Iris pigment epithelial cell (primary cell): ENCODE measurements at places on chromosomes 13 and 19.
A peak's percentile ranks its signal among the peaks of the same experiment; 100 is the strongest.

DNA sequence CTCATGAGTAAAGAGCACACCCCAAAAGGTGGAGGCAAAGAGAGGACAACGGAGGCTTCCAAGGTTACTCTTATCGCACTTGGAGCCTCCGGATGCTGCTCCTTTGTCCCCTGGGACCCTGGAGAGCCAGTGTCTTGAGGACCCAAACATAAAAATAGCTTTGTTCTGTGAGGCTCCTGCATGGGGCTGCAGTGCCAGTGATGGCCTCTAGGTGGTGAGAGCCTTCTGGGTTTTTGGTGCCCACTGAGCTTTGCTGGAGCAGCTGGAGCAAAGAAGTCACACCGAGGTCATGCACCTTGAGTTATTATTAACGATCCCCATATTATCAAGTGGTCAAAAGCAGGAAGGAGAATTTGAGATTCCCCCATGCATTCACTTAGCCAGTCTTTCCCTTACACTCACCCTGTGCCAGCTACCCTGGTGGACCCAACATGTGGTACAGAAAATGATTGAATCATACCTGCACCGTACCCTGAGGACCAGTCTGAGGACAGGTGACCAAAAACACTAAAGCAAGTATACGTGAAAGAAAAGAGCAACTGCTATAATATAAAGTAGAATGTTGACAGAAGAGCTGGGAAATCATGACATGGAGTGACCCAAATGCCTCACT lies 41.5 kb downstream of the ZNF682 start:
- peak; percentile 7 for DNase-seq

DNA sequence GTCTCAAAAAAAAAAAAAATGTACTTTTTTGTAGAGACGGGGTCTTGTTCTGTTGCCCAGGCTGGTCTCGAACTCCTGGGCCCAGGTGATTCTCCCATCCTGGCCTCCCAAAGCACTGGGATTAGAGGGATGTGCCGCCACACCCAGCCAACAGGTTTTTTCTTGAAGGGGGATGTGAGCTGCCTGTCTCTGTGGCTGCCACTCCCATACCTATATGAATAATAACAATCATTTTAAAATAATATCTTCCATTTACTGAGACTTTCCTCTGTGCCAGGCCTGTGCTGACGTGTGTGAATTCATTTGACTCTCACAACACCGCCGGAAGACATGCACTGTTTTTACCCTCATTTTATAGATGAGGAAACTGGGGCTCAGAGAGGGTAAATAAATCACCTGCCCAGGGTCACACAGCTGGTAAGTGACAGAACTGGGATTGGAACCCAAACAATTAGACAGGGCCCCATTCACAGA lies 7.2 kb upstream of the BCL3 start:
- no peak for DNase-seq

GRCh38 chr19:49564616-49565045 lies 15.7 kb downstream of the NOSIP start:
- DNase-seq: no peak

GRCh38 chr13:113220877-113221276 lies 11.5 kb downstream of the CUL4A start:
- no peak for DNase-seq

DNA sequence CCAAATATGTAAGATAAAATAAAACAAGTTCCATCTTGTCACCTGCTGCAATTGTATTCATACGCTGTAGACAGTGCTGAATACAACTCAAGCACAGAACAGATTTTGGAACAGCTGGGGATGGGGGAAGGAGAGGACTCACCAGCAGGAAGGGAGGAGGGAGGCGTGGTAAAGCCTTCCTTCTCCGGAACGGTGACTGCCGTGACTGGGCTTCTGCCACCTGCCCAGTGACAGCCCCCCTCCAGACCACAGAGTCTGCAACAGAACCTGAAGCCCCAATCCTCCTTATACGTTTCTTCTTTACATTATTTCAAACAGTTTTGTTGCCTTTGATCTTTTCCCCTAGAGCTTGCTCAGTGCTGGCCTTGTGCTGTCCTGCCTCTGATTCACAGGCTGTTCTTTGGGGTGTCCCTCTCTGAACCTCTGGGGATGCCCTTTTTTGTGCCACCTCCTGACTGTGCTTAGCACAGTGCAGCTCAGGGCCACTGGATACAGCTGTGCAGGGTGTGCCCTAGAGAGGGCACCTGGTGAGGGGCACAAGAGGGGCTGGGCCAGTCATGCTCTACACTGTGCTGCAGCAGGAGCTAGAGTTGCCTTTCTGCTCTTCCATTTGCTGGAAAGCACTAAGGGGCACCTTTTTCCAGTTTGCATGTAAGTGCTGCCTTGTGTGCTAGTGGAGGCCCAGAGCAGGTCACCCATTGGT lies 213.0 kb downstream of the ZIC5 start:
- no peak for DNase-seq

DNA sequence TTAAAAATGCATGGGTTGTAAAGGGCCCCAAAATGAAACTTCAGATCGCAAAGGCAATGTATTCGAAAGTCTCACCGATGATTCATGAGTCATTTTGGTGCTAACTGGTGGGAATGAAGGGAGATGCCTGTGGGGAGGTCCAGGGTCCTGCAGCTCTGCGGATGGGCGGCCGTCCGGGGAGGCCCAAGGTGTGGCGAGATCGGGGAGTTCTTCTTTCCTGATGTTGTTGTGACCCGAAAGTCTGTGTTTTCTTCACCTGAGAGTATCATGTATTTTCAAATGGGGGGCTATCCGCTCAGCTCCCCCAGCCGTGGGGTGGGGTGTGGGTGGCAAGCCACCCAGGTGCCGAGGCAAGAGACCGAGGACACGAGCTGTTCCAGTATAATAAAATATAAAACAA lies 36.5 kb downstream of the TFDP1 start:
- no peak for DNase-seq

GRCh38 chr19:19650331-19650730 lies 6.9 kb upstream of the GMIP start:
- DNase-seq: no peak

- DNase-seq: no peak
These were observed 46.4 kb downstream of the GGACT start for GRCh38 chr13:100541897-100542825.

- DNase-seq: peak; percentile 83
These were observed 21.8 kb downstream of the OLFM2 start for GRCh38 chr19:9914315-9915207.

GRCh38 chr19:37997911-37998344 lies 90.9 kb downstream of the SIPA1L3 start:
- DNase-seq: peak; percentile 94

- DNase-seq: peak; percentile 10
These were observed 140.6 kb downstream of the IRS2 start for GRCh38 chr13:109645831-109646230.

GRCh38 chr13:42361701-42362100 lies 89.7 kb downstream of the AKAP11 start:
- no peak for DNase-seq

DNA sequence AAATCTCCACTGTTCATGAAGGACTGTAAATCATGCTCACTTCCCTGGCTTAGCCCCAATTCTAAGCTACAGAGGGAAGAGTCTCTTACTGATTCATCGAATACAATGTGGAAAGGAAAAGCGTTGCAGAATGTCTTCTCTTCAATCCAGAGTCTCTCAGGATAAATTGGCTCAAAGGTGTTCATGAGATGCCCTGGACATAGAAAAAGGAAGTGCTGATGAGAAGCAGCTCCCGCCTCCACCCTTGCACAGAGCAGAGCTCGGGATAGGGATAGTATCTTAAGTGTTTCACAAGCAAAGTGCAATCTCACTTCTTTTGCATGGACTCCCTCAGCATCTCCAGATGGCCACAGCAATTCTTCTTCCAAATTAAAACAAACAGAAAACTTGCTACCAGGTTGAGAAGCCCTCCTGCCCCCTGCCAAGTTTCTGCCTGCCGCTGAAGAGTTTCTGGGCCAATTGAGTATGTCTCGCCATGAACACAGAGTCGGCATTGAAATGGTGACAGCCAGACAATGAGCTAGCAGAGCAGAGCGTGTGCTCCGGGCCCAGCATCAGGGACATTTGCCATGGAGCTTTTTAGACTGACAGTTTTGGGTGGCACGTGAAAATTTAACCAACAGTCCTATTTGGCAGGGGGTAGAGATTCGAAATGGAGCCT lies 85.7 kb downstream of the C13orf42 start:
- no peak for DNase-seq

DNA sequence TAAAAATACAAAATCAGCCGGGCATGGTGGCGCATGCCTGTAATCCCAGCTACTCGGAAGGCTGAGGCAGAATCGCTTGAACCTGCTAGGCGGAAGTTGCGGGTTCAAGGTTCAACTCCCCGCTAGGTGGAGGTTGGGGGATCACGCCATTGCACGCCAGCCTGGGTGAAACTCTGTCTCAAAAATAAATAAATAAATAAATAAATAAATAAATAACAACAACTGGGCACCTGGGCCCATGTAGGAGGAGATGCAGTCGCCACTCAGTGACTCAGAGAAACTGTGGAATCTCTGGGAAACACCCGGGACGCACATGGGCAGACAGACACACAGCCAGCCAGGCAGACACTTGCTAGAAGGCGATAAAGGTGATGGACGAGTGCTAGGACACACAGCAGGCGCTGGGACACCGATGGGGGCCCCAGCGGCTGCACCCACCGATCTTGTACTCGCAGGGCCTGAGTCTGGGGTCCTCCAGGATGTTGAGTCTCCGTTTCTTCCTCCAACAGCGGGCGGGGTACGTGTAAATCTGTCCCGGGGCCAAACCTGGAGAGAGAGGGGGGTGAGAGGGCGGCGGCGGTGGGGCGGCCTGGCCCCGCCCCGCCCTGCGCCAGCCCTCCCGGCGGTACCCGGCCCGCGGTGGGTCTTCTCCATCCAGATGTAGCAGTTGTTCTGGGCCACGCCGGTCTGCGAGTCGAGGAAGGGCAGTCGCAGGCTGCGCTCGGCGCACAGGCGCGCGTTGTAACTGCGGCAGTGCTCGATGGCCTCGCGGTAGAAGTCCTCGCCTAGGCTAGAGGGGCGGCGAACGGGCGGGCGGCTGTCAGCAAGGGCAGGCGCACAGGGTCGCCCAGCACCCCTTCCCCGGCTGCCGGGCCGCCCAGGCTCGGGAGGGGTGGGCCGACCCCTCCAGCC lies 1.8 kb downstream of the DPF1 start:
- DNase-seq: no peak

GRCh38 chr19:58513213-58513693 lies 1.5 kb upstream of the SLC27A5 start:
- no peak for DNase-seq
